Sigmoid colon (tissue), 7 donors: ENCODE measurements at places on chromosomes 3 and 15. TPM values are rescaled to one million over a fixed set of nuclear protein-coding genes. Genes with fewer than 3 reads are reported as not detected.
A peak's percentile ranks its signal among the peaks of the same experiment; 100 is the strongest.

Gene EPHB3
- 1.9 TPM for total RNA-seq

Gene LRRK1
- total RNA-seq: 11.3 TPM

Gene P2RY1
- total RNA-seq: 55.6 TPM

Gene HESX1
- total RNA-seq: 3.6 TPM

Gene METTL6
- 16.0 TPM for total RNA-seq

Gene RARB
- total RNA-seq: 8.3 TPM

Gene FETUB
- total RNA-seq: not detected

Gene C3orf62
- total RNA-seq: 3.1 TPM

Gene SLC2A2
- total RNA-seq: not detected

Gene TLR9
- total RNA-seq: 0.54 TPM

Gene XIRP1
- not detected for total RNA-seq

Gene PCYT1A
- total RNA-seq: 61.4 TPM

Gene TM4SF4
- 17.1 TPM for total RNA-seq

Gene GP9
- not detected for total RNA-seq

- peak; percentile 97 for DNase-seq
Measured at GRCh38 chr3:9396301-9396631, 1.1 kb upstream of the SETD5 start.

DNA sequence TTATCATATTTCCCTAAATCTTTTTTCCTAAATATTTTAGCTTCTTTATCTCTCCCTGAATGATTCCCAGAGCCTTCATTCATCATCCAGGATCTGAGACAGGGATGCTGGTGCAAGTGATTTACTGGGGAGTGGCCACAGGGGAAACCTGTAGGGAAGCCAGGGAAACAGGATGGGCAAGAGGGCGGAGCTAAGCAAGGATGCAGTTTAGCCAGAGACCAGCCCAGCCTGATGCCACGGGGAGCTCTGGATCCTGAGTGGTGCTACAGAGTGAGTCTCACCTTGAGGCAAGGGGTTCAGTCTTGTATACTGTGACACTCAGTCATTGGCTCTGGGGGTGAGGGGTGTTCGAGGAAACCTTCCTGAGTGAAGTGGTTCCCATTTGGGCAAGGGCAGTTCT, 39.7 kb upstream of the LRRFIP2 start:
- DNase-seq: no peak

DNA sequence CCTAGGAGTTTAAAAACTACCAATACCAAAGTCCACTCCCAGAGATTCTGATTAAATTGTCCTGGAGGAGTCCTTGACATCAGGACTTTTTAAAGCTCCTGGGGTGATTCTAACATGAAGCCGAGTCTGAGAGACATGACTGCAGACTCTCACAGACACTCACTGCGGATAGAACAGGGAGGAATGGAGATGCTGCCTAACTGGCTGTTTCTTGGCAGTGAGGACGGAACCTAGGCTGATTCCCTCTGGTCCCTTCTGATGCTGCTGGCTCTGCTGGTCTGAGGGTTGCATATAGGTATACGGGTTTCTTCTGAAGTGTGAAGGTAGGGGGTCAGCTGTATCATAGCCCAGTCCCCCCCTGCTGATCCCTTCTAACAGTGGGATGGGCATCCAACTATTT, 1.3 kb upstream of the HRG start:
- DNase-seq: no peak

GRCh38 chr3:171658841-171659240, 151.4 kb downstream of the PLD1 start:
- DNase-seq: no peak

DNA sequence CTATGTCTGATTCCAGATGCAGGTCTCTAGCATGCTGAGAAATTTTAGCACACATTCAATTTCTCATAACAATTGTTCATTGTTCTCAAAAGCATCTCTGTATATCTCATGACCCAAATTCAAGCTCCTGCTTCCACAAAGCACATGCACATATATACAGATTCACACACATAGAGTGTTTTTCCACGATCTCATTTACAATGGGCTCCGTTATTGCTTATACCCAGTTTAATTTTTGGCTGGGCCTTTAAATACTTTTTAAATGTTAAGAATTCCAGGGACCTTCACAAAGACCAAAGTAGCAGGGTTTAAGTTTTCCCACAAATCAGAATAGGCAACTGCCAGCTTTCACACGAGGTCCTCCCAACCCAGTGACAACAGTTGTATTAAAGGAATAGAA, 333.5 kb upstream of the SEMA6D start:
- DNase-seq: no peak

DNA sequence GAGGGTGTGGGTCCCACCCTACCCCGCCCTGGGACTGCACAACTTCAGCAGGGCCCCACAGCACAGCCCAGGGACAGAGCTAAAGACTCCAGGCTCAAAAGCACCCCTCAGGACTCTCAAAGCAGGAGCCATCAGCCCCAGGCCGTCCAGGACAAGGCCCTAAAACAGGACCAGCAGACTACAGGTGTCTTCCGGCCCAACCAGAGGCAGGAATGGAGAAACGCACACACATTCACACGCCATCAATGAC, 26.1 kb downstream of the ATRIP start:
- DNase-seq: no peak

DNA sequence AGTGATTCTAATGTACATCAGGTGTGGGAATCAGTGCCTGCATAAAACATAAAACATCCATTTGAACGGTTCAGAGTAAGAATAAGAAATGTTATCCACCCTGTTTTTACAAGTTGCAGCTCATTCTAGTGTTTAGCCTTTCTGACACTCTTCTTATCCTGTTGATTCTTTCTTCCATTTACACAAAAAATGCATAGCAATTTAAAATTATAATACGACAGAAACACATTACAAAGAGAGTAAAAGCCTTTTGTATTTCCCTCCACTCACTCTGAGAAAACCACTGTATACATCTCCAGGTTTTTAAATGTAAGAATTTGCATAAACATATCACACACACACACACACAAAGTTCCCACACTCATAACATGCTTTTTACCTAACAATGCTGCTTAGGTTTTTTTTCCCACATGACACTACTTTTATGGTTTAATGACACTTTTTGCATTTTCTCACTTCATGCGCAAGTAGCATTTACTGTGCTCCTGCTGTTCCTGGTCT, 199.8 kb downstream of the CNTN6 start:
- no peak for DNase-seq

DNA sequence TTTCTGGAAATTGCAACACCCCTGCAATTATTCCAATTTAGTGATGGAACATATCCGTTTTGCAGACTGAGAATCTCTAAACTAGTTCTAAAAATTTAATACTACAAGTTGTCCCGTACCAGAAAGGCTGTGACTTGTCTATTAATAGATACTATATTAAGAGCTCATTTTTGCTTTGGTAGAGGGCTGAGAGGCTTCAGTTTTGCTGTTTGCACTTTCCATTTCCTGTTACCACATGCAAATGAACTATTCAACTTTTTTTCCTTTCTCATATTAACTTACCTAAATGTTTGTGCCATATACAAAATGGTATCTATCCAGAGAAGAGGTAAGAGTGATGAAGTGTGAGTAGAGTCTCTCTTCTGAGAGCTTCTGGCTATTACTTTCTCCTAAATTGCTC, 101.5 kb upstream of the CRBN start:
- no peak for DNase-seq

DNA sequence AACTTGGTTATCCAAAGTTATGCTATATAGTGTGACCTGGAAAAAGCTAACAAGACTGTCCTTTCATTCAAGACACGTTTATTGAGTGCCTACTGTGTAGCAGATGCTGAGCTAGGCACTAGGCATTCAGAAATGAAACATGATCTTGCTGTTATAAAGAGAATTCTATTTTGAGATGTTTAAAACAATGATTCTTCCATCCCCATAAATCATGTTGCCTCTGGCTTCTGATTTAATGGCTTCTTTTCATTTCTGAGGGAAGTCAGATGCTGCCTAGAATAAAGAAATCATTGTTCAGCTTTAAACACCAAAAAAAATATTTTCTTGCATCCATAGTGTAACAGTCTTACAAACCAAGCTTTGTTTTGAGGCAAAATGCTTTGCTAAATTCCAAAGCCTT, 620.9 kb upstream of the UBE2E2 start:
- DNase-seq: no peak

- DNase-seq: no peak
Measured at GRCh38 chr3:110436209-110436608, 635.4 kb upstream of the NECTIN3 start.

DNA sequence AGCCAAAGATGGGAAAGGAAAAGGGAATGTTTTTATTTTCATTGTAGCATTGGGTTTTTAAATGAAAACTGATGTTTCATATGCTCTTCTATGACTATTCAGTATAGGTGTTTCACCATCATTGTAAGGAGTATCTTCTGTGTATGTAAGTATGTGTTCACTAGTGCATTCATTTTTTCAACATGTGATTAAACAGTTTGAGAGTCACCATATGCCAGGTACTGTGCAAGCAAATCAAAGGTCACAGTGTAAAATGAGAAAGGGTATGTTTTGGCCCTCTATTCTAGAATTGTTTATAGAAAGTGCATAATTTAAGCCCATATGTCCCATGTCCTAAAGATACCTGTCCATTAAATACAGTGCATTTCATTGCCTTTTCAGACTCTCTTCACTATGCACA, 207.2 kb downstream of the ZBTB20 start:
- DNase-seq: no peak

- no peak for DNase-seq
Measured at GRCh38 chr15:23760024-23760423, 72.9 kb upstream of the NDN start.

GRCh38 chr3:28863186-28863585, 417.7 kb upstream of the RBMS3 start:
- DNase-seq: no peak

- no peak for DNase-seq
Measured at GRCh38 chr15:69805248-69805953, 292.3 kb downstream of the TLE3 start.

DNA sequence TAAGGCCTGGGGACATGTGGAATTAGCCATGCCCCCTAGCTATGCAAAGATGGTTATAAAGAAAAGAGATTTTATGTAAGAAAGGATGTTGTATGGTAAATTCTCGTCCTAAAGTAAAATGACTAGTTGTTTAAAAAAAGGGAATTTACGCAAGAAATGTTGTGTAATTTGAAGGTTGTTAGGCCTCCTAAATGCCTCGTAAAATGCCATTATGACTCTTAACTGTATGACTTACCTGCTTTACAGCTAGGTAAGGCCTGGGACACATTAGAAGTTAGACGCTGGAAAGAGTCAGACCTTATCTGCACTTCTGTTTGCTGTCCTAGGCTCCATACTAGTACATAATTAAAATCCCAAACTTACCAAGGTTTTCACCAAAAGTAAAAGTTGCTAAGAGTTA, 17.5 kb upstream of the HHATL start:
- DNase-seq: no peak

GRCh38 chr3:52453496-52454249, at the start of gene TNNC1:
Gene TNNC1 (minus strand): TSS chr3:52454041. CDS start chr3:52454015, 26 bp downstream.
- DNase-seq: no peak

DNA sequence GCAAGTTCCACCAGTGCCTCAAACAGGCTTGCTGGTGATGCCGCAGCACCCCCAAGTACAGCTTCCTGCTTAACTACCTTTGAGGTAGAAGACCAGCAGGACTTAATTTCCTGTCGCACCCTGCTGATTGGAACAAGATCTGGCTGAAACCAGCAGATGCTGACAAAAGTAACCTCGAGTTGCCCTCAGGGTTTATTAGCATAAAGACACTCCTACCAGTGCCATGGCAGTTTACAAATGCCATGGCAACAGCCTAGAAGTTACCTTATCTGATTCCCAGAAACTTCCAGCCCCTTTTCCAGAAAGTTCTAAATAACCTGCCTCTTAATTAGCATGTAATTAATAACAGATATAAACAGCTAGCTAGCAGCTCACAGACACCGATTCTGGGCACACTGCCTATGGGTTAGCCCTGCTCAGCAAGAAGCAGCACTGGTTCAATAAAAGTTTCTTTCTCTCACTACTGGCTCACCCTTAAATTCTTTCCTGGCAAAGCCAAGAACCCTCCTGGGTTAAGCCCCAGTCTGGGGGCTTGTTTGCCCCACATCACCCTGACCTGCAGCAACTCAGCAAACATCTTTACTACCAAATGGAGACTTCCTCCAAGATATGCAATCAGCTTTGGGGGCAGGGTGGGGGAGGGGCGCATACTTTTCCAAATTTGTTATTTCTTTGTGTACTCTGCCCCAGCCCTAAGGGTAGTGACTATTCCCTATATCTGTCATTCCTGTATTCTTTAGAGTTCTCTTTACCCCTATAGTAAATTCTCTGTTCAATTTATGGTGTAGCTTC, 54.2 kb downstream of the MAP4 start:
- no peak for DNase-seq

- DNase-seq: no peak
Measured at GRCh38 chr15:40680151-40680550, 14.8 kb upstream of the RAD51 start.
